Stimulated activated CD4-positive, alpha-beta T cell treated with anti-CD3 and anti-CD28 coated beads, Interleukin-2, amount 100 ng/mL, for 4 hours (primary cell): ENCODE measurements at places on chromosomes 5 and 9.

DNA sequence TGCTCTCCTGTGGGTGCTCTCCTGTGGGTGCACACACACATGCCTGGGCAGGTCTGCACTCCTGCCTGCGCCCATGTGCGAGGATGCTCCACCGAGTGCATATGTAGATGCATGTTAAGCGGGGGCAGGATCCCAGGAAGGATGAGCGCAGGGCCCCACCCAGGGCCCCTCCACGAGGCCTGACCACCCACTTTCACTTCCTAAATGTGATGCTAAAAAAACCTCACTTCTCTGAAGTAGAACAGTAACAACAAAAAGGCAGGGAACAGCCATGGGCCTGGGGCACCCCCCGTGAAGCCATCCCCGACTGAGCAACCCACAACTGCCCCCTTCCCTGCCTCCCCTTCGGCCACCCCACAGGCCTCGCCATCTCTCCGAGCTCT, 48.2 kb upstream of the SARDH start:
- no peak for DNase-seq

- DNase-seq: no peak
Observed at GRCh38 chr5:73709536-73710129, 83.6 kb downstream of the ARHGEF28 start.

GRCh38 chr9:110104261-110104809, 103.6 kb downstream of the C9orf152 start:
- no peak for DNase-seq

DNA sequence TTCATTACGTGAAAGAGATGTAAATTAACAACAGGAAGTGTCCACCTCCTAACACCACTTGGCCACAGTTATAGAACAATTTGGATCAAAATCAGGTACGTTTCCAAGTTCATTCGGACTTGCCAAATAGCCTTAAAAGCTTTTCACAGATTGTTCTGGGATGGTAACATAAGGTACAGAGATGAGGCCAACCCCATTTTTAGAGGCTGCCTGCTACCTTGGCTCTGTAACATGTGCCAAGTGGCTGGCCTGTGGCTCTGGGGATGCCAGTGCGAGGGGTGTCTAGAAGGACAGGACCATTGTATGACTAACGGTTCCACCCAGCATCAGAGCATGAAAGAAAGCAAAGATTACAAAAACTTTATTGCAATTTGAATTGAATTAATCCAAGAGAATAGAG, 91.0 kb downstream of the LHFPL2 start:
- DNase-seq: no peak

DNA sequence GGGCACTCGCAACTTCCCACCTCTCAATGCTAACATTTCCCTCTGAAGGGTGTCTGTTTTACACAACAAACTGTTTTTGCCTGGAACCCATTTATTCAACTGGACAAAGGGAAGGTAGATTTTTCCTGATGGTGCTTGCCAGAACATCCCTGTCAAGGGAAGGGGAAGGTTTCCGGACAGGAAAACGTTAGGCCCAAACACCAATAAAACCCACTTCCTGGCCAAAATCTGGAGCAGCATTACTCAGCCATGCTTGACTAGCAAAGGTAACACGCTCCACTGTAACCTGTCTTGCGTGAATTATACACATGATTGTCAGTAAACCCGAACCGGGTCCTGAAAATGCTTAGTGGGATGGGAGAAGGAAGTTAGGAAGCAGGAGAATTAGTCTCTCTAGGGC, 90.2 kb downstream of the SAXO1 start:
- no peak for DNase-seq

DNA sequence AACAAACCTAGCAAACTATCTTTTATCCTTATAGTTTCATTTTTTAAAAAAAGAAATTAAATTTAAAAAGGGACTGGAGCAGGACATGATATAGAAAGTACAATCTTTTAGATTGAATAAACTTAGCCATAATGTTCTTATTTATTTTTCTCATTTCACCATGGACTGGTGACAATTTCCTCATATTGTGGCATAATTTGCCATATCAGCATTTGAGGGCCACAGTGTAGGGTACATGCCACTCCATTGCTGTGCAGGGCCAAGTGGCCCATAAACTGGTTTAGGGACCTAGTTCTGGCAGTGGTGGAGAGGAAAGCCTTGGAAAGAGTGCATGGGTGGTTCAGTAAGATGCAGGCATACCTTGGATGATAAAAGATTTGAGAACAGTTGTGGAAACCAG, 232.9 kb upstream of the ELL2 start:
- DNase-seq: no peak

DNA sequence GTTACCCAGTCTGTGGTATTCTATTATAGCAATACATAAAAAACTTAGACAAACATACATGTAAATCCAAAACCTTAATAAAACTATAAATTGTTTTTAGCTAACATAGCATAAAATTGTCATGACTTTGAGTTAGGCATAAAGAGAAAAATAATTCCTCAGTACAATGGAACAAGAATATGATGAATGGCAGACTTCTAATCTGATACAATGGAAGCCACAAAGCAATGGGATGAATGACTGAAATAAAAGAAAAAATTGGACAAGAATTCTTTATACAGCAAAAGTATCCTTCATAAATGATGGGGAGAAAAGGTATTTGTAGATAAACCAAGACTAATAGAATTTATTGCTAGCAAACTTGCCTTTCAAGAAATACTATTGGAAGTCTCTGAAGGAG, 524.2 kb downstream of the GABRG2 start:
- DNase-seq: no peak

DNA sequence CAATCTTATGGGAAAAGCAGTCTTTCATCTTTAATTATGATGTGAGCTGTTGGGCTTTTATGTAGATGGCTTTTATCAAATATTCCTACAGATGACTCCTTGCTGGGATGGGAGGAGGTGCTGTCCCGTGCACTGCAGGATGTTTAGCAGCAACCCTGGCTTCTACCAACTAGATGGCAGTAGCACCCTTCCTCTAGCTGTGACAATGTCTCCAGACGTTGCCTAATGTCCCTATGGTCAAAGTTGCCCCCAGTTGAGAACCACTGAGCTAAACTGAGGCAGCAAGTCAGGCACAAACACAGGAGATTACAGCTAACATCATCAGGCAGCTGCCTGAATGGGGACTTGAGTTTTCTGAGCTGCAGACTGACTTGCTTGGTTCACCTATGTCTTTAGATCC, 401.9 kb upstream of the PDE4D start:
- DNase-seq: no peak

DNA sequence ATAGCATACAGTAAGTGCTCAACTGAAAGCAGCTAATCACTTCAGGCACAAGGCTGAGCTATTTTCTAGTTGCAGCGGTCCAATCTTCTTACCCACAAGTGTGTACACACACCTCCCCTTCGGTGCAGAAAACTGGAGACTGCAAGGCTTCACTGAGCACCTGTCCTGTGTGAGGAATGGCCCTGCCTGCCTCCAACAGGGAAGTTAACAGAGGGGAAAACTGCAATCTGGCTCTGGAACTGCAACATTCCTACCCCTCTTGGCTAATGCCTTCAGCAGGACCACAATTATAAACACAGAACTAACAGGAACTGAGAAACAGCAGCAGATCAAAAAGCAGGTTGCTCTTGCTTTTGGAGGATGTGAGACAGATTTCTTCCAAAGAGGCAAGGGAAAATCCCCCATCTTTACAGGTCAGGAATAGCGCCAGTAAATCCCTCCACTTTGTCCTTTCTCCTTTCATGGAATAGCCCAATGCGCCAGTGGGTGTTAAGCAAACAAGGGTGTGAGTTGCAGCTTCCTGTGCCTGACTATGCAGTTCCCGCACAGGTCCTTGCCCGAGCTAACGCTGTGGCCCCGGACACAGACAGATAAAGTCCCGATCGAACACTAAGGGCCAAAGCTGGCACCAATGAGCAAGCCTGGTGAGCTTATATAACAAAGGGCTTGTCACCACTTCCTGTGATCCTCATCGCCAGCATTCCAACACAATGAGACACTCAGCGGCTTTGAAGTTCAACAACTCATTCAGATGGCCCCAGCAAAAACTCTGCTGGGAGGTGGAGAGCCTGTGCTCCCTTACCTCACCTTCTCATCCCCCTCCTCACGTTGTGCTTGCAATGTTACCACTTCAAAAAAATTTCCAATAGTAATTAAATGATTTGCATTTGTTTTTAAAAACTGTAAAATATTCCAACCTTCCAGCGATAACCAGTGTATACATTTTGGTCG, 21.5 kb downstream of the SHB start:
- no peak for DNase-seq

GRCh38 chr9:69190863-69191181, 16.7 kb downstream of the TJP2 start:
- no peak for DNase-seq

- DNase-seq: no peak
Observed at GRCh38 chr5:126753227-126753626, 23.7 kb upstream of the LMNB1 start.

- no peak for DNase-seq
Observed at GRCh38 chr9:20870115-20870514, 161.3 kb downstream of the HACD4 start.

GRCh38 chr9:20408513-20408912, 213.8 kb downstream of the MLLT3 start:
- no peak for DNase-seq

- DNase-seq: no peak
Observed at GRCh38 chr5:82348784-82349425, 70.8 kb upstream of the RPS23 start.

DNA sequence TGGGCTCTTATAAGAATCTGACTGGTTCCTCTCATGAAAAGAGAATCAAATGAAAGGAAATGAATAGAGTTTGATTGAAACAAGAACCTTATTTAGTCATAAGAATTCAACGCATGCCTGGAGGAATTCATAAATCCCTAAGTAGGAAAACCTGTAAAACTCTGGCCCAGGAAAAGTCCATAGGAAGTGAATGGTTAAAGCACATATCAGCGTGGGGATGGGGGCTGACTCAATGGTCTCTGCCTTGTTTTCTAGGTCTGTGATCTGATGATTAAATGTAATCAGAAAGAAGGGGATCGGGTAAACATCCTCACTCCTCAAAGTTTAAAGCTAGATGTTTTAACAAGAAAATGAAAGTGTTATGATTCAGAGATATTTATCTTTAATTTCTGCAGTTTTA, 759.4 kb upstream of the C9orf72 start:
- no peak for DNase-seq

DNA sequence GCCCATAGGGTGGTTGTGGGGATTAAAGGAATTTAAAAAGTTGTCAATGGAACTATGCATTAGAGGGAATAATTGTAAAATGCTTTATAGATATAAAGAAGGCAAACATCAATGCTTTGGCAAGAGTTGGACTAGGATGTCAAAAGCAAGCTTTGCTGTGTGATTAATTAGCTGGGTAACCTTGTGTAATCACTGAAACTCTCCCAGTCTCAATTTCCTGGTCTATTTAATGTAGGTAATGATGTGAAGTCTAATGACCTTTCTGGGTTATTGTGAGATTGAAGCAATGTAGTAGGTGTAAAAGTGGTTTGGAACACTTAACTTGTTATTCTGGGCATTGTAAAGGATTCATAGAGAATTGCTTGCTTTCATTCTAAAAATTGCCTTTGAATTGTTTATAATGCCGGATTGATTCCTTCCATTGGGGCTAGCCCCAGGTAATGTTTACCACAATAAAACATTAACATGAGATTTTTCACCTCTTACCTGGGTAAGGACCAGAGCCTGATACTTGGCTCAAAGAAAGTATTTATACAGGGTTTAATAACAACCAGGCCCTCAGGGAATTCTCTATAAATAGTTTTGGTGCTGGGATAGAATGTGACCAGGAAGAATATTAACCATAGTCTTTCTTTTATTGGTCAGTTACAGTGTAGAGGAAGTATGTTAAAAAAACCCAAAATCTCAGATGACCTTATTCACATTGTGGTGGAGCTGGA, 30.0 kb upstream of the CLINT1 start:
- no peak for DNase-seq

DNA sequence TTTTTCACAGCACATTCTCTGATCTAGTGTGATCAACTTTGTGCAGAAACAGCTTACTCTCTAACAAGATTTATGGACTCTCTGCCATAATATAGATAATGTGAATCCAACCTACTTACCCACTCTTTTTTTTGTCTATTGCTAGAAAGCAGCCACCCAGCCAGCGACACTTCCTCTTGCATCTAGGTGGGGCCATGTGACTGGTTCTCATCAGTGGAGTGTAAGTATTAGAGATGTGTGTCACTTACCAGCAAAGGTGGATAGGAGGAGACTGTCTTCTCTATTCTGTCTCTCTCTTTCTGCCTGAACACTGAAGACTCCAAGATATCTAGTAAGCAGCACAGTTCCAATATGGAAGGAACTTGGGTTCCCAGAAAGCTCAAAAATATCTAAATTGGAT, 174.8 kb downstream of the MCTP1 start:
- DNase-seq: no peak

- no peak for DNase-seq
Observed at GRCh38 chr5:153135411-153135810, 355.1 kb upstream of the GRIA1 start.

- DNase-seq: no peak
Observed at GRCh38 chr5:143101121-143101520, 302.4 kb downstream of the NR3C1 start.

DNA sequence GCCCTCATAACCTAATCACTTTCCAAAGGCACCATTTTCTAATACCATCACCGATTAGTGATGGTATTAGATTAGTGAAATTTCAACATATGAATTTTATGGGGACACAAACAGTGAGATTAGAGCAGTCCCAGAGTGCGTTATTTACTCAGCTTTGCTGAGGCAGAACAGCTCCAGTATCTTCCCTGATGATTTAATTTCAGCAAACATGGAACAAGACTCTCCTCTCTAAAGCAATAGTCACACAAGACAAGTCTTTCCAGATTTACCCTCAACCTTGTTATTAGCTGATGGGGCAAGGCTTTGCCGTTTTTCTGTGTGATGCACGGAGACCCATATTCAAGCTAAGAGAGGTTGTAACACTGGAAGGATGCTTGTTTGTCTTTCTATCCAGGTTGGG, 333.4 kb downstream of the FBXL7 start:
- DNase-seq: no peak

- DNase-seq: no peak
Observed at GRCh38 chr9:20144197-20144596, 355.4 kb upstream of the SLC24A2 start.

- no peak for DNase-seq
Observed at GRCh38 chr5:41574391-41574790, 64.0 kb upstream of the PLCXD3 start.

DNA sequence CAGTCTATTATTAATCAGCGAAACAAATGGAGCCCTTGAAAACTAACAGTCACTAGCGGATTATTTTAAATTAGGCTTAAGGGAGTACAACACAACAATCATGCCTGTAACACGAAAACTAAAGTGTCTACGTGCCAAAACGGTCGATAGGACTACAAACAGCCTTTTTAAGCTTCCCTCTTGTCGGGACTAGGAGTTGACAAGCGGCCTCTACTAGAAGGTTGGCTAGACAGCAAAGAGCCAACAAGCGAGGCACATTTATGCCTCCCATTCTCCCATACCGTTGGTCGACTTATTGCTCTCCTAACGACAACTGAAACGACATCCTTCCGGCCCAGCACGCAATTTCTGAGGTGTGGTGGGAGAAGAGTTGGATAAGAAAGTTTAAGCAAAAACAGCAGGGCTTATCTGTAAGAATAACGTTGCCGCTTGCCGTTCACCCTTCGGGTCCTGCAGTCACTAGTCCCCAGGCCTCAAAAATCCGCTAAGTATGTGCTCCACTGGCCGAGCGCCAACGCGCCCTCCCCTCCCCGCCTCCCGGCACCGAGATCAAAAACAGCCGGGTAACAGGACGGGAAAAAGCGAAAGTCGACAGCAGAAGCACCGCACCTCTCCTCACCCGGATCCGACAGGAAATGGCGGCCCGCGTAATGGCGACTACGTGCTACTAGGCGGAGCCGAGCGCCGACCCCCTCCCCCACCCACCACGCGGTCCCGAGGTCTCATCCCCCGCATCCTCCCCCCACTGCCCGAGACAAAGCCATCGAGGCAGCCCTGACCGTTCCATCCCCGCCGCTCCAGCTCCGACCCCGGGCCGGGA, 813 bp downstream of the HNRNPK start:
- DNase-seq: peak; percentile 84
